ENCODE measurements at places on chromosomes 6 and 20.

DNA sequence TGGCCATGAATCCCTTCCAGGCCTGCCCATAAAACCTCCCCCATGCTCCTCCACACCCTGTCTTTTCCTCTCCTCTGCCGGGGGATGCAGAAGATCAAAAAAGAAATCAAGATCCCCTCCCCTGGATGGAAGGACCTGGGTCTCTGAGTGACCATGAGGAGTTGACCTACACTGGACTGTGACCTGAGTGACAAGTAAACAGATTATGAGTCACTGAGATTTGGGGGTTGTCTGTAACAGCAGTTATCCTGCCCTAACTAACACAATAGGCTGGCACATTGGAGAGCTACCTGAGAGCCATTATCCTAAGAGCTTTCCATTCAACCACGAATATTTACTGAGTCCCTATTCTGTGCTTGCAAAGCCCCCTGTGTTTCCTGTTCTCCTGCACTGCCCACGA is 28.4 kb upstream of the SIRPA start:
- DNase-seq, result no peak

GRCh38 chr6:128335963-128336362 is 184.4 kb downstream of the PTPRK start:
- no peak for DNase-seq

- no peak for DNase-seq
These were observed 101.8 kb downstream of the CEP57L1 start for GRCh38 chr6:109197061-109197460.

DNA sequence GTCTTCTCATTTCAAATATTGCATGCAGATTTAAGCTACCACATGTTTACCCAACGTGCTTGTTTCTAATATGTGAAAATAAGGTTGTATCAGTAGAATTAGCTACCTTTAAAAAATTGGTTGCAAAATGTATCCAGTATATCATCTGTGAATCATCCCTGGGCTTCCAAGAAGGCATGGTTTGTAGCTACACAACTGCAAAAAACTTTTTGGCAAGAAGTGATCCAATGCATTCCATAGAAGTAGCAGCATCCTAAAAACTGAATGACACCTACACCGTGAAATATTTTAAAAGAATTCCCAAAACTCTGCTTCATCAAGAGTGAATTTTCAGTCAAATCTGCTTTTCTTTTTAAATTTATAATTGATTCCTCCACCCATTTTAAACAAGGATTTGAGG is 89.1 kb downstream of the AIG1 start:
- no peak for DNase-seq

GRCh38 chr6:161141173-161141572 is 132.7 kb downstream of the AGPAT4 start:
- DNase-seq, result no peak

GRCh38 chr6:14849185-14849584 is 396.7 kb upstream of the JARID2 start:
- DNase-seq, result no peak

- DNase-seq, result no peak
These were observed 48.7 kb downstream of the PDYN start for GRCh38 chr20:1945134-1945618.

DNA sequence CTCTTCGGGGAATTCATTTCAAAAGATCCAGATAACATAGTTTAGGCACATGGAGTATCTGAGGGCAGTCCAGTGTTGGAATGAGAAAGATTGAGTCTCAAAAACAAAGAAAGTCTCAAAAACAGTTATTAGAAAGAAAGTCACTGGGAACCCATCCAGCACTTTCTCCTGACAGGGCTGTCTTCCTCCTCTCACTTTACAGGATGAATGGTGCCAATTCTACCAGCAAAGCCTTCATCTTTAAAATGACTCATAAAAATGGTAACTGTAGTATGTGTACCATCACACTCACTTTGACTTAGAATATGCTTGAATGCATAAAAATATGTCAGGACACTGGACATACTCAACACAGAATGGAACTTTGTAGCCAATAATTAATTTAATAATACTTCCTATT is 71.3 kb downstream of the SLC22A3 start:
- no peak for DNase-seq

- DNase-seq, result no peak
These were observed 7.0 kb downstream of the KIAA1755 start for GRCh38 chr20:38253571-38253970.

DNA sequence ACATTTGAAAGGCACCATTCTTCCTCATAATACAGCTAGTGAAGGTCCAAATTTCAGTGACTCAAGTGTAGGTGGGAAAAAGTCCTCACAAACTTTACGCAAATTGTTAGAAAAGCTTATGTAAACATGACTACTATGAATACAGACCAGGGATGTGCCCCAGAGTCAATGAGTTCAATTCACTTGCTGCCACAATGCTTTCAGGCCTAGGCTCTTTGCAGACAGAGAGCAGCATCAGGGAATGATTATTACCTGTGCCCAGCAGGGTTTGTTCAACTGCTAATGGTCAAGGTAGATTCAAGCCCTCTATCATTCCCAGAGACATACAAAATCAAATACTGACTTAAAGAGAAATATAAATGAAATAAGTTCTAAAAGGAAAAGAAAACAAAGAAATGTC is 84.0 kb downstream of the LAMA2 start:
- DNase-seq, result no peak

DNA sequence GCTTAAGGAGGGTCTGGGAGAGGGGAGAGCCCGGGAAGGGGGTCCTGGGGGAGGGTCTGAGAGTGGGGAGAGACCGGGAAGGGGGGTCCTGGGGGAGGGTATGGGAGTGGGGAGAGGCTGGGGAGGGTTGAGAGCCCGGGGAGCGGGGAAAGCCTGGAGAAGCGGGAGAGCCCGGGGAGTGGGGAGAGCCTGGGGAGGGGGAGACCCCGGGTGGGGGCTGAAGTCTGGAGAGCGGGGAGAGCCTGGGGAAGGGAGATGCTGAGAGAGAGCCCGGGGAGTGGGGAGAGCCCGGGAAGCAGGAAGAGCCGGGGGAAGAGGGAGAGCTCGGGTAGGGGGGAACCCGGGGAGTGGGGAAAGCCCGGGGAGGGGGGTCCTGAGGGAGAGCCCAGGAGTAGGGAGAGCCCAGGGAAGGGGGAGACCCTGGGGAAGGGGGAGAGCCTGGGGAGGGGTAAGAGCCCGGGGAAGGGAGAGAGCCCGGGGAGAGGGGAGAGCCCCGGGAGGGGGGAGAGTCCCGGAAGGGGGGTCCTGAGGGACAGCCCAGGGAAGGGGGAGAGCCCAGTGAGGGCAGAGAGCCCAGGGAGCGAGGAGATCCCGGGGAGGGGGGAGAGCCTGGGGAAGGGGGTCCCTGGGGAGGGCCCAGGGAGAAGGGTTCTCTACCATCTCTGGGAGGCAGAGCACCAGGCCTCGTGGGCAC is 148.5 kb downstream of the SYNDIG1 start:
- DNase-seq, result no peak

DNA sequence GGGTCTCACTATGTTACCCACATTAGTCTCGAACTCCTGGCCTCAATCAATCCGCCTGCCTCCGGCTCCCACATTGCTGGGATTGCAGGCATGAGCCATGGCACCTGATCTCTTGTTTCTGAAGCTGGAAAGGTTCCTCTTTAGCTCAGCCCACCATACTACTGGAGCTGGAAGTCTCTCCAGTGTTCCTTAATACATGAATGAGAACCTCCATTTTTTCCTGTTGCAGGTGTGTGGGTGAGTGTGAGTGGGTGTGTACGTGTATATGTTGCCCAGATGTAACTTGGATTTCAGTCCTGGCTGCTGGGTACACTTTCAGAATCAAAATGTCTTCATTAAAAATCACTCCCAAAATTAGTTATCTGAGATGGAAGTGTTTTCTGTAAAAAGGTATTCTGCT is 11.1 kb downstream of the PNPLA1 start:
- DNase-seq, result no peak

DNA sequence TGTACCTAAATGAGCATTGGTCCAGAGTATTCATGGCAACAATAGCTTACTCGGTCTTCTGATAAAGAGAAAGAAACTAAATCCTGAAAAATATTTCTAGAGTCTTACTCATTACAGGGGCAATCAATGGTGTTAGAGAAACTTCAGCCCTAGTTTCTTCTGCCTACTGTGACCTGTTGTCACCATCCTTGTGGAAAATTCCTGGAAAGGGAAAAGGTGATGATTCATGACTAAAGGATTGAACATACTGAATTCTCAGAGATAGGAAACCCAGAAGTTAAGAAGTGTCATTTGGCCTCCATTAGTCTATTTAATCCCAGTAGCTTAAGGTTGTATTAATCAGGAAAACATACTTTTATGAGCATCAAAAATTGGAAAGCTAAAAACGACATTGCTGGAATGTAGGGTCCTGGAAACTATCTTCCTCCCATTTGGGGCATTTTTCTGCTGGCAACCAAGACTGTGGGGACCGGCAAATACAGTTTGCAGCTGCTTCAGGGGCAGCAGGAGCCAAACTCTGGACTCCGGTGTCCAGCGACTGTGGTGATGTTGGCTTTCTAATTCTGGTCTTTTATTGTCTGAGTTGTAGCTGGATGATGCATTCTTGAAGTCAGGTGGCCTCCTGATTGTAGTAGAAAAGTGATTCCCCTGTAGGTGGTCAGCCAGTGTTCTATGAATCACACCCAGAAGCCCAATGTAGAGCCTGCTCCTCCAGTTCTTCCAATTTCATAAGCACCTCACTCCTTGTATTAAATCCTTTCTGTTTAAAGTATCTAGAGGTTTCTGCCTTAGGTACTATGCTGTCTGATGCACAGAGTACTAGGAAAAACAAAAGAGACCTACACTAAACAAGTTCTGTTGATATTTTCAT is 67.6 kb downstream of the LCA5 start:
- no peak for DNase-seq

DNA sequence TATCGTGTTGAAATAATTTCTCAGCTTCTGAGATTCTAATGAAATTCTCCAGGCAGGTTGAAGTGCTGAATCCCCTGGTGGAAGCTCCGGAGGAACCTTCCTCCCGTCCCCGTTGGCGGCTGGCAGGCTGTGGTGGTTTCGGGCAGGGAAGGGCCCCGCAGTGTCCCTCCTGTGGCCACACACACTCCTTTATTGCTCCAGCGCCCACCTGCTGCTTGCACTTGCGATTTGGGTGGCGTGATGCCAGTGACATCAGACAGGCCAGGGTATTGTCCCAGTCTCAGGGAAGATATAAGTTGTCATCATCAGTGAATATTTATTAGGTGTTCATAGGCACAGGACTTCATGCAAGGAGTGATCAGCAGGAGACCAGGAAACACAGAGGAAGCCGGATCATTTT is 530.4 kb downstream of the QKI start:
- DNase-seq, result no peak

DNA sequence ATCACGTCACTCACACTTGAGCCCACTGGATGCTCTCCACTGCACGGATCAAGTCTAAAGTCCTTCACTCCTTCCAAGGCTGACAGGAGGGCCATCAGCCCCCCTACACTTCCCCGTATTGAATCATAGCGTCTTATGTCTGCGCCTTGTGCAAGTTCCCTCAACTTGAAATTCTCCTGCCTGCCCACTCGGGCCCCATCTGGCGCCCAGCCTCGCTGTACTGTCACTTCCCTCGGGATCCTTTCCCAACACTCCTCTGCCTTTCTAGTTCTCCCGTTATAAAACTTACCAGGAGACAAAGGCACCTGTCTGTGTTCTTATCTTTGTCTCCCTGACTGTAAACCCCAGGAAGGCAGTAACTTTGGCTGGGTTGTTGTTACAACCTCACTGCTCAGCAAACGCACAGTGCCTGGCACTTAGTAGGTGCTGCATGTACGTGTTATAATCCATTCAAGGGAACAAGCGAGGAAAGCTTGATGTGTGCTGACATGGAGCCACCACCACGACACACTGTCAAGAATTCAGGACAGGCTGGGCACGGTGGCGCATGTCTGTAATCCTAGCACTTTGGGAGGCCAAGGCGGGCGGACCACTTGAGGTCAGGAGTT is 33.8 kb upstream of the ZFAND3 start:
- no peak for DNase-seq

GRCh38 chr6:156828280-156828703 is 51.1 kb downstream of the ARID1B start:
- no peak for DNase-seq

- DNase-seq, result no peak
These were observed 98.9 kb downstream of the BCKDHB start for GRCh38 chr6:80205404-80205803.
